ENCODE measurements at places on chromosomes 2 and 18. TPM values are rescaled to one million over a fixed set of nuclear protein-coding genes. Genes with fewer than 3 reads are reported as not detected.

TOGARAM2 gene
- total RNA-seq, result 15.0 TPM

DCC gene
- not detected for total RNA-seq

NT5C1B gene
- total RNA-seq, result not detected

MOGAT1 gene
- total RNA-seq, result not detected

FOXI3 gene
- not detected for total RNA-seq

SERPINB10 gene
- not detected for total RNA-seq

CAPN14 gene
- total RNA-seq, result 0.26 TPM
